Stimulated activated CD4-positive, alpha-beta T cell treated with anti-CD3 and anti-CD28 coated beads, Interleukin-1b, Interleukin-23, amount 100 ng/mL, for 1 hour (primary cell): ENCODE measurements at places on chromosomes 5 and 9.

- no peak for DNase-seq
Observed at GRCh38 chr5:56175488-56175887, 57.6 kb downstream of the ANKRD55 start.

- no peak for DNase-seq
Observed at GRCh38 chr9:21399956-21400355, 9.0 kb upstream of the IFNA8 start.

DNA sequence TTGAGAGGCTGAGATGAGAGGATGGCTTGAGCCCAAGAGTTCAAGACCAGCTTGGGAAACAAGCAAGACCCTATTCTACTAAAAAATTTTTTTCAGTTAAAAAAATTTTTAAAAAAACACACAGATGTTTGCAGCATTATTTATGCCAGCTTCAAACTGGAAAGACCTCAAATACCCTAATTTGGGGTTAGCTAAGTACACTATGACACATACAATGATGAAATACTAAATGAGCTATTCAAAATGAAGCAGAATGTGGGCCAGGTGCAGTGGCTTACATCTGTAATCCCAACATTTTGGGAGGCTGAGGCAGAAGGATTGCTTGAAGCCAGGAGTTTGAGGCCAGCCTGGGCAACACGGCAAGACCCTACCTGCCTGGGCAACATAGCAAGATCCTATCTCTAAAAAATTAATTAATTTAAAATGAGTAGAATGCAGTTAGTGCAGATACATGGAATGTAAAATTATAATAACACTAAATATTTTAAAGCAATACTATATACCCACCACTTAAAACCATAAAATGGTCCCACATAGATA, 44.9 kb downstream of the LHFPL2 start:
- DNase-seq = no peak

DNA sequence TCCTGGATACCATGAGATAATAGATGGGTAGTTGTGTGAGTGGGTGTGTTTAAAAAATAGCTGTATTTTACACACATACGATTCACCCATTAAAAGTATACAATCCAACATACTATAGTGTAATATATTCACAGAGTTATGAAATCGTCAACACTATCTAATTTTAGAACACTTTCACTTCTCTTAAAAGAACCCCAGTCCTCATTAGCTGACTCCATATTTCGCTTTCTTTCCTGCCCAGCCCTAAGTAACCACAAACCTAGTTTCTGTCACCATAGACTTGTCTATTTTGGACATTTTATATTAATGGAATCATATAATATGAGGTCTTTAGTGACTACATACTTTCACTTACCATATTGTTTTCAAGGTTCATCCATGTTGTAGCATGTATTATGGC, 63.8 kb upstream of the S1PR3 start:
- DNase-seq = no peak

GRCh38 chr5:76365561-76365960, 37.5 kb upstream of the IQGAP2 start:
- no peak for DNase-seq

DNA sequence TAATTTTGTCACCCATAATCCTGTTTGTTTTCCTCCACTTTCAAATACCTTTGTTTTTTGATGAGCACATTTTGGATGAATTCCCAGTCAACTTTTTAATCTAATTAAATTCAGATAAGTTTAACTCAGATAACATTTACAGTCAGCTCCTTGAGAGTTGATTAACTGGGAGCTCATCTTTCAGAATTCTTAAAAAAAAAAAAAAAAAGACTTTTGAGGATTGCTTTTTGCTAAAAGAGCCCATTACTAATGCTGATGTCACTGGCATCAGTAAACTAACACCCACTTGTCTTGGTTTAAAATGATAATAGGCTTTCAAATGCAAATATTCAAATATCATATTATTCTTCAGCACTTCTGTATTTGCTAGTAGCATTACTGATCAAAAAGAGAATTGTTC, 47.1 kb upstream of the NFIB start:
- no peak for DNase-seq

DNA sequence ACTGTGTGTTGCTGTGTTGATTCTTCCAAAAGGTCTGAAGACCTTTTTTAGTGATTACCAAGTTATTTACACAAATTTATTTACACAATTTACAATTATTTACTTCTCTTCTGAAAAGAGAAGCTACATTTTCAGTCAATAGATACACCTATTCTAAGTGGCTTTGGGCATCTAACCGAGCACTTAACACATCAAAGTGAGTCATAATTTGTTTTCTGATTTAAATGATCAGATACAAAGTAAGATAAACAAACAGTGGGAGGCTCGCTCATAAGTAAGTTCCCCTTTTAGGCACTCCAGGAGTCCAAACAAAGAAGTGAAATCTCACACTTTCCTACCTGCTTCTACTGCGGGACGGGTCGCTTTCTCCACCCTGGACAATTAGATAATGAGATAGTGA, 90.2 kb downstream of the APBA1 start:
- no peak for DNase-seq

- DNase-seq = no peak
Observed at GRCh38 chr5:147167529-147167928, 67.3 kb upstream of the STK32A start.

DNA sequence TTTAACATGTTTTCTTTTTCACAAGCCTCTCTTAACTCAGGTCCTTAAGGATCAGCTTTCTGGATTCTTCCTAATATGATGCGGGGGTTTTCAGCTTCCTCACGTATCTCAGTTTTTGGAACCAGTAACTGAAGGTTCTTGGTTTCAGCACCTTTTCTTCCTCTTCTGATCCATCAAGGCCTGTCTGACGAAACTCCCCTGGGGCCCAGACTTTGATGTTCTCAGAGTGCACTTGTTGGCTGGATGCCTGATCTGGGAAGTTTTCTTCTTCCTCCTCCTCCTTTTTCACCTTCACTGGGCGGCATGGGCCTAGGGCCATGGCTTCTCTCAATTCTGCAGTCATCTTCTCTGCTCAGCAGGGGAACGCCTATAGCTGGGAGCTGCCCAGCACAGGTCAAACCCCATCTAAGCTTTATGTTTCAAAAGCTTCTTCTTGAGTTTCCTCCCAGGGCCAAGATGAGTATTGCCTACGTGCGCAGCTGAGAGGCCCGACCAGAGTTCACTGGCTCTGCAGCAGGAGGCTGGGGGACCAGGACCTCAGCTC, 44.8 kb downstream of the GHR start:
- DNase-seq = no peak

- DNase-seq = no peak
Observed at GRCh38 chr5:147699496-147700088, 82.9 kb downstream of the JAKMIP2 start.

- DNase-seq = no peak
Observed at GRCh38 chr5:33850100-33850594, 41.6 kb downstream of the ADAMTS12 start.

- no peak for DNase-seq
Observed at GRCh38 chr5:67537439-67538148, 341.0 kb upstream of the CD180 start.

- DNase-seq = no peak
Observed at GRCh38 chr9:136567651-136568287, 21.9 kb upstream of the NOTCH1 start.

GRCh38 chr5:92309336-92309991, 926.3 kb upstream of the ARRDC3 start:
- DNase-seq = no peak

DNA sequence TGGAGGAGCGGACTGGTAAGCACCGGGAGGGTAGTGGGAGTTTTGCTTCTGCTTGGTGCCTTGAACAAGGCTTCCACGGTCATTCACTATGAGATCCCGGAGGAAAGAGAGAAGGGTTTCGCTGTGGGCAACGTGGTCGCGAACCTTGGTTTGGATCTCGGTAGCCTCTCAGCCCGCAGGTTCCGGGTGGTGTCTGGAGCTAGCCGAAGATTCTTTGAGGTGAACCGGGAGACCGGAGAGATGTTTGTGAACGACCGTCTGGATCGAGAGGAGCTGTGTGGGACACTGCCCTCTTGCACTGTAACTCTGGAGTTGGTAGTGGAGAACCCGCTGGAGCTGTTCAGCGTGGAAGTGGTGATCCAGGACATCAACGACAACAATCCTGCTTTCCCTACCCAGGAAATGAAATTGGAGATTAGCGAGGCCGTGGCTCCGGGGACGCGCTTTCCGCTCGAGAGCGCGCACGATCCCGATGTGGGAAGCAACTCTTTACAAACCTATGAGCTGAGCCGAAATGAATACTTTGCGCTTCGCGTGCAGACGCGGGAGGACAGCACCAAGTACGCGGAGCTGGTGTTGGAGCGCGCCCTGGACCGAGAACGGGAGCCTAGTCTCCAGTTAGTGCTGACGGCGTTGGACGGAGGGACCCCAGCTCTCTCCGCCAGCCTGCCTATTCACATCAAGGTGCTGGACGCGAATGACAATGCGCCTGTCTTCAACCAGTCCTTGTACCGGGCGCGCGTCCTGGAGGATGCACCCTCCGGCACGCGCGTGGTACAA, 556 bp downstream of the PCDHGC3 start:
- DNase-seq = no peak

DNA sequence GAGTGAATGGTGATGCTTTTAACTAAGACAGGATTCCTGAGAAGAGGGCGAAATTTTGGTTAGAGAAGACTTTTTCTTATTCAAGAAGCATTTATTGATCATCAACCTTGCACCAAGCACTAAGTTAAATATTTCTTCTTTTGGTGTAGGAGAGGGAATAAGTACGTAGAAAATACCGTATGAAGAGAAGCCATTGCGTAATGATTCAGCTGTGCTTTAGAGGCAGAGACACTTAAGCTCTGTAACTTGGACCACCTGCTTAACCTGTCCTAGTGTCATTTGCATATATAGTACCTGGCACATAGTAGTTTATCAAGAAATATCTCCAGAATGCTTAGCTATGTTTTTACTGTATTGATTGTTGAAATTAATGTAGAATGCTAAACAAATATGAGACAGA, 430.9 kb upstream of the ZNF608 start:
- no peak for DNase-seq

GRCh38 chr5:116305899-116306298, 221.1 kb downstream of the COMMD10 start:
- no peak for DNase-seq

- DNase-seq = no peak
Observed at GRCh38 chr5:107203243-107203642, 467.5 kb downstream of the EFNA5 start.

- DNase-seq = no peak
Observed at GRCh38 chr5:72921886-72922285, 34.0 kb upstream of the FCHO2 start.

DNA sequence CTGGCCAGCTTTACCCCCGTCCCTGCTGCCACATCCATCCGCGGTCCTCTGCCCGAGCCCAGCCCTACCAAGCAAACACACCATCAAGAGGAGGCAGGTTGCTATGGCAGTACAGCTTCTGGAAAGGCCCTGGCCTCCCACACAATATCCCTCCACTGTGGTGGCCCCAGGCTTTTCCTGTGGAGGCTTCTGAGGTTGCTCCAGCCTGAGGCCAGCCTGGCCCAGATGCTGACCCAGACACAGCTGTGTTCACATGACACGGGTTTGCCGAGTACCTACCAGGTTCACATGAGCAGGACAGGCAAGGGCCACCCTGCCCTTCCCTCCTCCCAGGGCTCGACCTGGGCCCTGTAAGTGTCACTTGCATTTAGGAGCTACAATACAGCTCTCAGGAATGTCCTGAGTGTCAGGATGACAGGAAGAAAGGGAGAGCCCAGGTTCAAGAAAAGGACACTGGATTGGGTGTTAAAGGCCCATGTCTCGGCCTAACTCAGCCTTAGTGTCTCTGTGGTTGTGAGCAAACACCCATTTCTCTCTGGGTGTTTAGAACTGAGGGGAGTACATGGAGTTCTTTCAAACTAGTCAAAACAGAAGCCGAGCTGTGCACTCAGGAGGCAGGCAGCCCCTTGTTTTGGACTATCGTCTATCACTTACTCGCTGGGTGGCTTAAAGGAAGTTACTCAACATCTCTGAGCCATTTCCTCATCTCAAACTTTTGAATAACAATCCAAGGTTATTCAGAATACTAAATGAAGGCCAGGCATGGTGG, 40.2 kb downstream of the NAIF1 start:
- DNase-seq = no peak

GRCh38 chr9:83433846-83434245, 104.4 kb downstream of the FRMD3 start:
- no peak for DNase-seq

DNA sequence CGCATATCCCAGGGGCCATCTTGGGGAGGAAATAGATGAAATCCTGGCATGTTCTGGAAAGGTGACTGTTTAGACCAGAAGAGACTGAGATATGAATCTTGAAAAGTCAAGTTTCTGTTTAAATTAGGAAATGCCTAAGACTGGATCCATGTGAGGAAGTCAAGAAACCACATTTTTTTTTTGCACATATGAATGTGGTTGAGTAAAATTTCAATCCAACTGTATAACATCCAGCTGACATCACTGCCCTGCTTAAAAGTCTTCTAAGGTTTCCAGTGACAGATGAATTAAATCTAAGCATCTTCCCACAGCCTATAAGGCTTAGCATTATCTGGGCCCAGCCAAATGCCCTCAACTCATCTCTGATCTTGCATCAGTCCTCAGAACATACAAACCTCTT, 47.7 kb upstream of the TCERG1 start:
- no peak for DNase-seq

DNA sequence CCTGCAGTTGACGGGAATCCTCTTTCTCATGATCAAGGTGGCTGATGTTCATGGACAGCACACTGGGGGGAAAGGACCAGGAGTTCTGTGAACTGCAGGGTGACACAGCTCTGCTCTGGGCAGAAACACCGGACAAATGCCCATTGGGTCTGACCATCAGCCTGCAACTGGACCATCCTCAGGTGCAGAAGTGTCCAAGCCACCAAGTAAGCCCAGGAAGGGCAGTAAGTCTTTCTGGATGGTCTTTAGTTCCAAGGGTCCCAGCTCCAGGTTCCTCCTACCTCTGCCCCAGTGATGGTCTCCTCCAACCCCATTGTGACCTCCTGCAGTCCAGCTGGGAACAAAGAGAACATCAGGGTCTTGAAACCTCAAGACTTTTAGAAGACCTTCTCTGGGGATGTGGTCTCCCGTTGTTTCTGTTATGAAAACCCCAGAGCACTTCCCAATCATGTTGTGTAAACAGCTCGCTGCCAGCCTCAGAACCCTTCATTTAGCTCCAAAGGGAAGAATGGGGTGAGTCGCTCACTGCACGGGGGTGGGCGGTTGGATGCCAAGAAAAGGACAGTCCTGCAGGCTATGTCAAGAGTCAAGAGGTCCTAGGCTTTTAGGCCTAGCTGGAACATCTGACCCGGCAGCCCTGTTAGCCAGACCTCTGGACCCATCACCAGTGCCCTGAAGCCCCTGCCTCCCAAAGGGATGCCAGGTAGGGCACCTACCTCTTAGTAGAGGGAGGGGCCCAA, 41.8 kb upstream of the TCF7 start:
- no peak for DNase-seq

DNA sequence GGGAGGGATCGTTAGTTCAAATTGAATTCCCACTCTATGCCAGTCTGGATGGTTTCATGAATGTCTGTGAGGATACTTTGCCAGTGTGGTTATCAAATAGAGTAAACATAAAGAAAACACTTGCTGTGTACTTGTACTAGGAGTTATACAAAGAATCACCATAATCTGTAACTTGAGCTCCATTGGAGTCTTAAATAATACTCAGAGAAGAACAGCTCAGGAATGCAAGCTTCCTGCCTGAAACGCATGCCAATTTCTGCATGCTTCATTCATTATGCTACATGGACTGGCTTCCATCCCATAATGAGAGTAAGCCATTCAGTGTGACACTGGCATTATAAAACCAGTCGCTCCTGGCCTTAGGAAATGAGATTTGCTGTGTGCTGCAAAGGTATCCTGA, 351.4 kb downstream of the SEMA5A start:
- no peak for DNase-seq

GRCh38 chr9:19116107-19116790, 11.0 kb downstream of the PLIN2 start:
- DNase-seq = no peak
